ENCODE measurements at places on chromosomes 3 and 15.

DNA sequence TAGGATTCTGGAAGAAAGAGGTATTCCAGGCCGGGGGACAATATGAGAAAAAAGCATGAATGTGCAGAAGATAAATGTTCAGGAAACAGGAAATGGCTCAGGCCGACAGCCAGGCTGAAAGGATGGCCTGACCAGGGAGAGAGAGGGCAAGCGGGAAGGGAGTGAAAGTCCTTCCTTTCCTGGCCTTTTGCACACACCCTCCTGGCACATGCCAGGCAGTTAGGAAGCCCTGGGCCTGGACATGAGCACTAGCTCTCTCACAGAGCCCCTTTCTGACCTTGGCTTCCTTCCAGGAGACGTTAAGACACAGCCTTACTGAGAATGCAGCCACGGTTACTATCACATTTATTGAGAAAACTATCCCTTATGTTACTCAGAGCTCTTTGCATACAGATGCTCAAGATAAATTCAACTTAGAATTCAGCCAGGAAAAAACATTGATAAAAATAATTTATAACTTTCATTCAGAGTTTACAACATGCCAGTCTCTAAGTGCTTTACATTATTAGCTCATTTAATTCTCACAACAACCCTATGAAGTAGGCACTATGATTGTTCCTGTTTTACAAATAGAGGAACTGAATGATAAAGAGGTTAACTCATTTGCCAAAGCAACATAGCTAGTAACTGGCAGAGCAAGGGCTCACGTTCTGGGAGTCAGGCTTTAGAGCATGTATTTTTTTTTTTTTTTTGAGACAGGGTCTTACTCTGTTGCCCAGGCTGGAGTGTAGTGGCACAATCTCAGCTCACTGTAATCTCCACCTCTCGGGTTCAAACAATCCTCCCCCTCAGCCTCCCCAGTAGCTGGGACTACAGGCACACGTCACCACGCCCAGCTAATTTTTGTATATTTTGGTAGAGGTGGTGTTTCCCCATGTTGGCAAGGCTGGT, 39.4 kb upstream of the SMAD3 start:
- DNase-seq: no peak

GRCh38 chr3:78015856-78016255, 976.0 kb downstream of the ROBO2 start:
- DNase-seq: no peak

DNA sequence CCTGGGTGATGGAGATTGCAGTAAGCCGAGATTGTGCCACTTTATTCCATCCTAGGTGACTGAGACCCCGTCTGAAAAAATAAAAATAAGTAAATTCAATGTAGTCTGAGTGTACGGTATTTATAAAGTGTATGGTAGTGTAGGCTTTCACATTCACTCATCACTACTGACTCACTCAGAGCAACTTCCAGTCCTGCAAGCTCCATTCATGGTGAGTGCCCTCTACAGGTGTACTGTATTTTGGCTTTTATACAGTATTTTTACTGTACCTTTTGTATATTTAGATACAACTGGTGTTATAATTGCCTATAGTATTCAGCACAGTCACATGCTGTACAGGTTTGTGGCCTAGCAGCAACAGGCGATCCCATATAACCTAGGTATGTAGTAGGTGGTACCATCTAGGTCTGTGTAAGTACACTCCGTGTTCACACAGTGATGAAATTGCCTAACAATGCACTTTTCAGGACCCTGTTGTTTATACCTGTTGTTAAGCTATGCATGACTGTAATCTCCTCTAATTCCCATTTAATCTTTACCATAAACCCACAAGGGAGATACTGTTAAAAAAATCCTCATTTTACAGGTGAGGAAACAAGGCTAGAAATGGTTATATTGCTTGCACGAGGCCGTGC, 19.3 kb downstream of the CACNA1D start:
- DNase-seq: no peak

DNA sequence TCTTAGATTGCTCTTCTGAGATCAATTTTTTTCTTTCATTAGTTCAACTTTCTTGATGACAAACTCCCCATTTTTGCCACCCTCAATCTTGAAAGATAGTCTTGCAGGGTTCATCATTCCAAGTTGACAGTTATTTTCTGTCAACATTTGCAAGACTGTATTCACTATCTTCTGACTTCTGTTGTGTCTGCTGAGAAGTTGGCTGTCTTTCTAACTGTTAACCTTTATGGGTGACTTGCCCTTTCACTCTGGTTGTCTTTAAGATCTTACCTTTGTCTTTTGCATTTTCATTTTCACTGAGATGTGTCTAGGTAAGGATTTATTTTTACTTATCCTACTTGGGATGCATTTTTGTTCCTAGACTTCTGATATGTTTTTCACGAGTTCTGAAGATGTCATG, 14.6 kb upstream of the PIGZ start:
- DNase-seq: no peak

GRCh38 chr3:101890716-101891115, 41.4 kb downstream of the NFKBIZ start:
- no peak for DNase-seq

DNA sequence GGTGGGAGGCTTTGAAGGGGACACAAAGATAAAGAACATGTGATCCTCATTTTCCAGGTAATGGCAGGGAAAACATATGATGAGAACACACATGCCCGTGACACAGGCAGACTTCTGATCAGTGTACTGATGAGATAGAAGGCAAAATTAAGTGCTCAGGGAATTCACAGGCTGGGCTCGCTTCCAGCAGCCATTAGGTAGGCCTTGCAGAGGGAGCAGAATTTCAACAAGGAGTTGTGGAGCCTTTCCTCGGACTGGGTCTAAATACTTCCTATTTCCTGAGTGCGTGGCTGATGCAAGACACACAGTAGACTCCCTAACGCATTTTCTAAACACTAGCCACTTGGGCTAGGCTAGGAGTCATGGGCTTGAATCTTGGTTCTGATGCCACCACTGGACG, 74.0 kb upstream of the ETV5 start:
- no peak for DNase-seq

DNA sequence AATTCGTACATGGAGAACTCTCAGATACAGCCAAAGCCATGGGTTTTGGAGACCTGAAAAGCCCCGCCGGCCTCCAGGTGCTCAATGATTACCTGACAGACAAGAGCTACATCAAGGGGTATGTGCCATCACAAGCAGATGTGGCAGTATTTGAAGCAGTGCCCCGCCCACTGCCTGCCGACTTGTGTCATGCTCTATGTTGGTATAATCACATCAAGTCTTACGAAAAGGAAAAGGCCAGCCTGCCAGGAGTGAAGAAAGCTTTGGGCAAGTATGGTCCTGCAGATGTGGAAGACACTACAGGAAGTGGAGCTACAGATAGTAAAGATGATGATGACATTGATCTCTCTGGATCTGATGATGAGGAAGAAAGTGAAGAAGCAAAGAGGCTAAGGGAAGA, 23.5 kb downstream of the MYO5A start:
- no peak for DNase-seq

- DNase-seq: no peak
Observed at GRCh38 chr3:168862466-168862865, 766.7 kb upstream of the GOLIM4 start.

- no peak for DNase-seq
Observed at GRCh38 chr15:96058103-96058851, 272.2 kb upstream of the NR2F2 start.

- no peak for DNase-seq
Observed at GRCh38 chr3:65641777-65642176, 396.9 kb downstream of the MAGI1 start.

- no peak for DNase-seq
Observed at GRCh38 chr3:81249540-81250029, 511.9 kb downstream of the GBE1 start.

DNA sequence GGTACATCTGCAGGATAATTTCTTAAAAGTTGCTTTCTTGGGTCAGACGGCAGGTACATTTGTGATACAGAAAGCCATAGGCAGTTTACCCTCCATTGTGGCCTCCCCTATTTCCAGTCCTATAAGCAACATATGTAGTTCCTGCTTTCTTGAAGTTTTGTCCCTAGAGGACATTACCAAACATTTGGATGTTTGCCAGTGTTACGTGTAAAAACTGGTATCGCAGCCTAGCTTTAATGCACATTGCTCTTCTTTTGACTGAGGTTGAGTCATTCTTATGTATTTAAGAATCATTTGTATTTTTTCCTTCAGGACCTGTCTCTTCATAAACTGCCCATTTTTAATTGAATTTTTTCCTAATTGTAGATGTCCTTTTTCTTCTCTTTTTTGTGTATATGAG, 114.3 kb downstream of the DIPK2A start:
- DNase-seq: no peak

DNA sequence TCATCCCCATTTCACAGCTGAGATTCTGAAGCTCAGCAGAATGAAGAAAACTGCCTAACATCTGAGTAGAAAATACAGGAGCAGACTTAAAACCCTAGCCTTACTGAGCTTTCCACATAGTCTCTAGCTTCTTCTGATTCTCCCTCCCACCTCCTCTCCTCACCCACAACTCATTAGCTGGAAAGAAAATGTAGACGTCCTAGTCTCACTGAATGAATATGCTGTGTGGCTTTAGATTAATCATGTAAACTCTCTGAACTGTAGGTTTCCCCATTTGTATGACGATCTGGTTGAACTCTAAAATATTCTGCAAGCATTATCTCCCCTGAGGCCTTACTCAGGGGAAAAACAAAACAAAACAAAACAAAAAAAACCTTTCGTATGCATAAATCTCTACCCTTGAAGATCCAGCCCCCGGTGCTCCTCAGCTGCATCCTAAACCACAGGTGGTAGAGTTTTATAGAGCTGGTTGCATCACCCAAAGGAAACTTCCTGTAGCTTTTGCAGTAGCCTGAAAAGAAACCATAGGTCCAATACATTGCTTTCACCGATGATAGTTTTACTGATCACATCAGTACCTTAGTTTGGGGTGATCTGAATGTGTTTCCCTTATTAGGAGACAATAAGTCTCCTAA, 40.6 kb downstream of the FOXB1 start:
- no peak for DNase-seq

DNA sequence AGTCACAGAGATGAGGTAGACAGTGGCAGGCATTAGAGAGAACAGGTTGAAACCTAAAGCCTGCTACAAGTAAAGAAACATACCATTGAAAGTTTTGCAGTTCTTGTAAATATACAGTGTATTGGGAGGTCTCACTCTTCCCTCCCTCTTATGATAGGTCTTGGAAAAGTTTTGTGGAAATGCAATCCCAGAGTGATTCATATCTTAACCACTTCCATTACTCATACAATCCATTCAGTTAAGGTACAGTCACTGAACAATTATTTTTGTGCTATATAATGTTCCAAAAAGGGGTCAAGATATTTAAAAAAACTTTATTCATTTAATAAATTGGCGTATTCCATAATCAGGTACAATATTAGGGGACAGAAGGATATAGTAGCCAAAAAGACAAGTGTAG, 737.7 kb upstream of the ALCAM start:
- DNase-seq: no peak

DNA sequence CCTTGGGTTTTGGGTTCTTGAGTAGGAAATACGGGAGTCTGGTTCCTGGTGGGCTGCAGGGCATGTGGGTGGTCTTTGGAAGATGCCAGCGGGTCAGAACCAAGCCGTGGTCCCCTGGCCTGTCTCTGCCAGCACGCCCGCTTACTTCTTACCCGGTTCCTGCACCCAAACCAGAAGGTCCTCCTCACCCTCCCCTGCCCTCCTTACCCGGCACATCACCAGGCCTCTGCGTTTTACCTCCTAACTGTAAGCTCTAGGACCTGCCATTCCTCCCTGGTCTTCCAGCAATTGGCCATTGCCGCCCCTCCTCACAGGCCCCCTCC, 184.0 kb downstream of the FEZF2 start:
- no peak for DNase-seq
